ENCODE measurements at places on chromosomes 3 and 15.

DNA sequence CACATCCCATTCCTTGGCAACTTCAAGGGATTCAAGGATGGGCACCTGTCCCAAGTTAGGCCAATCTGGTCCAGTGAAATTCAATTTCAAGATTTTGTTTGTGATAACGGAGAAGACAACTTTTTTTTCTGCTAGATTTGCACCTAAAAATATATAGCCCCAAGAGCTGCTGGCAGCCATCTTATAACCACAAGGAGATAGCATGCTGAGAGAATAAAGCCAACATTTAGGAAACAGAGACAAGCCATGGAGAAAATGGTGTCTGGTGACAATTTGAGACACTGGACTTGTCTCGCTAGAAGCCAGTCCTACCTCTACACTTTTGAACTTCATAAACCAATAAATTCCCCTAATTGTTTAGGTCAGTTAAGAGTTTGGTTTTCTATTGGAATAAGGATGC is 5.4 kb downstream of the PARL start:
- no peak overlapping the region for H3K27ac ChIP-seq
- no peaks in the 10 kb centered on the region for H3K27me3 ChIP-seq
- no peak for DNase-seq
- H3K36me3 ChIP-seq: no peaks in the 10 kb centered on the region

DNA sequence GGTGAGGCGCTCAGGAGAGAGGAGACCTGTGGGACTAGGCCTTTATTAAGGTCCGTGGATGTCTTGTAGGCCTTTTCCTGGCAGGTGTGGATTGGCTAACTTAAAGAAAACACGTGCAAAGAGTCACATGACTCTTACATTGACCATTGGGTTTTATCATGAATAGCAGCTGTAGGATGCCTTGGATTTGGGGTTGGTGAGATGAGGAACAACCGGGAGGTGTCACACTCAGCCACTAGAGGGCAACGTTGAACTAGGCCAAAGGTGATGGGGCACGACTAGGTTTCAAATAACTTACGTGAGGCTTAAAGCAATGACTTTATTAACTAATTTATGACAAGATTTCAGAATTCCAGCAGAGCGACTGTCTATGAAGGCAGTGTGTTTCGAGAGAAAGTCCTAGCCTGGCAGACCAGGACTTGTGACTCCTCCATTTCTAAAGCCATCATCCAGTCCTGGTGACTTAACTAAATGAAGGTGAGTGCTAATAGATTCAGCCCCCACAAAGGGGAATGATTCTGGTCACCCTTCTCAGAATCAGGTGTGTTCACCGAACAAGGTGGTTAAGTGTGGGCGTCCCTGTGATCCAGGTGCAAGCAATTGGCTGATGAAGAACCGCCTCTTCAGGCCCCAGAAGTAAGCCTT is 345.6 kb downstream of the MCTP2 start:
- no peaks in the 10 kb centered on the region for H3K36me3 ChIP-seq
- H3K4me3 ChIP-seq: no peak overlapping the region
- H3K4me1 ChIP-seq: no peaks in the 10 kb centered on the region
- no peak for DNase-seq
- no peak overlapping the region for H3K27ac ChIP-seq

GRCh38 chr3:195270817-195271409 is at the start of gene XXYLT1:
Gene XXYLT1, minus strand, starts transcription at chr3:195271159. Its CDS starts 101 bp downstream, at chr3:195271058.
- no peaks in the 10 kb centered on the region for H3K4me1 ChIP-seq
- no peaks in the 10 kb centered on the region for H3K27me3 ChIP-seq
- DNase-seq: peak; percentile 55
- H3K27ac ChIP-seq: peak within 1 kb of the TSS; percentile 70
- H3K36me3 ChIP-seq: no peaks in the 10 kb centered on the region

GRCh38 chr3:133568294-133569014 is 5.0 kb upstream of the CDV3 start:
- H3K36me3 ChIP-seq: no peaks in the 10 kb centered on the region
- H3K4me1 ChIP-seq: no peaks in the 10 kb centered on the region
- H3K27ac ChIP-seq: peak overlapping the region; percentile 97
- DNase-seq: no peak

GRCh38 chr3:48400824-48401433 is 28.9 kb downstream of the FBXW12 start:
- no peaks in the 10 kb centered on the region for H3K36me3 ChIP-seq
- H3K4me1 ChIP-seq: peaks cover 17% of the 10 kb centered on the region
- no peaks in the 10 kb centered on the region for H3K27me3 ChIP-seq
- no peak overlapping the region for H3K4me3 ChIP-seq

- no peak for DNase-seq
- H3K4me3 ChIP-seq: no peak overlapping the region
- no peaks in the 10 kb centered on the region for H3K4me1 ChIP-seq
- H3K27ac ChIP-seq: no peak overlapping the region
- no peaks in the 10 kb centered on the region for H3K27me3 ChIP-seq
Measured at GRCh38 chr3:59121346-59122144, 71.7 kb upstream of the CFAP20DC start.

GRCh38 chr3:18989237-18989795 is 159.0 kb upstream of the KCNH8 start:
- no peaks in the 10 kb centered on the region for H3K27me3 ChIP-seq
- no peaks in the 10 kb centered on the region for H3K4me1 ChIP-seq
- DNase-seq: no peak
- no peak overlapping the region for H3K4me3 ChIP-seq
- no peaks in the 10 kb centered on the region for H3K36me3 ChIP-seq

DNA sequence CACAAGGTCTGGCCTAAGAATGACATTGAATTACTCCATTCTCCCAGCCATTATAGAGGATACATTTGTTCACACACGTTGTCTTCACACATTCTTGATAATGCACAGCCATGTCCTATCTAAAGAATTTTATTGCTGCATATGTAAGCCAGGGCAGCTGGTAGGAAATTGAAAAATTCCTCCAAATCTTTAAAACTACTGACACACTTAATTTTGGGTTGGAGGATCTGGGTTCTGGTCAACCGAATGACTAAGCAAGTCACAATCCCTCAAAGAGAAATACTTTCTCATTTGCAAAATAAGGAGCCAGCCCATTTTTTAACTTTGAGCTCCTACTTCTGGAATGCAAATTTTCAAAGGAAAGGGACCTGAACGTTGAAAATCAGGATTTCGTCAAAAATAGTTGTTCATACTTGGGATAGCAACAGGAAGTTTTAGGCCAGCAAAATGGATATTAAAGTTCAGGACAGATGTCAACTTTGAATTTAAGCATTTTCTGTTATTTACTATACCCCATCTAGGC is 638.3 kb downstream of the NTRK3 start:
- no peak for DNase-seq
- H3K27me3 ChIP-seq: no peaks in the 10 kb centered on the region
- H3K4me1 ChIP-seq: no peaks in the 10 kb centered on the region
- peak overlapping the region; percentile 44 for H3K27ac ChIP-seq
- H3K36me3 ChIP-seq: no peaks in the 10 kb centered on the region

- no peaks in the 10 kb centered on the region for H3K36me3 ChIP-seq
- DNase-seq: no peak
- no peaks in the 10 kb centered on the region for H3K4me1 ChIP-seq
- H3K4me3 ChIP-seq: peak within 1 kb of the TSS; percentile 27
Measured at GRCh38 chr3:116445311-116445841, at the start of gene LSAMP. Gene LSAMP, minus strand, starts transcription at chr3:116445487.

- no peak for DNase-seq
- no peaks in the 10 kb centered on the region for H3K27me3 ChIP-seq
- no peaks in the 10 kb centered on the region for H3K4me1 ChIP-seq
- H3K27ac ChIP-seq: no peak overlapping the region
- H3K36me3 ChIP-seq: no peaks in the 10 kb centered on the region
Measured at GRCh38 chr3:179964890-179965289, 71.8 kb downstream of the PEX5L start.

DNA sequence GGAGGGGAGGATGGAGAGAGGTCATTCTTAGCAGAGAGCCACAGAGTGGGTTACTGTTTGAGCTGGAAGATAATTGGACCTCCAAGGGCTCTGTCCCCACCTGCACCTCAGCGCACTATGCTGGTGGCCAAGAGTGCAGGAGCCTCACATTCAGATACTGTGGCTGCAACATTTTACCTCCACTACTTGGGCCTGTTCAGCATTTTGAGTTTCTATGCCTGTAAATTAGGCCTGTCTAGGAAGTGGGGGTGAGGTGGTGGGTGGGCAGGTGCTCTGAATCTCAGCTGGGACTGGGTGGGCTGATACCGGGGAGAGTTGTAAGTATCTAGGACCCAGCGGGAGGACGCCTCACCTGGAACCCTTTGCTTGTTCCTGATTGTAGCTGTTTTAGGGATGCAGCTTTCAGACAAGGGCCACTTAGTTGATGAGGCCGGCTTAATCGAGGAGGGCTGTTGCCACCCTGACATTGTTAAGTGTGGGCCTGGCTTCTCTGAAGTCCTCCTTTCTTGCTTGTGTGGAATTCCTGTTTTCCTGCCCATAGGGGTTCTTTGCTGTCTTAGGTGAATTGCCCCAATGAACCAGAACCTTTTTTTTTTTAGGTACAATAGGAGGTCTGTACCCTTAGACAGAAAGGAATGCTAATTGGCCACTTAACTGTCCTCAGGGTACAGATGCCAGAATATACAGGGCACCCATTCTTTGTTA is 83.8 kb downstream of the SMAD3 start:
- H3K27me3 ChIP-seq: no peaks in the 10 kb centered on the region
- peaks cover 31% of the 10 kb centered on the region for H3K4me1 ChIP-seq
- no peak overlapping the region for H3K4me3 ChIP-seq

- H3K36me3 ChIP-seq: no peaks in the 10 kb centered on the region
- no peak overlapping the region for H3K4me3 ChIP-seq
- no peaks in the 10 kb centered on the region for H3K27me3 ChIP-seq
- peak; percentile 20 for DNase-seq
- H3K27ac ChIP-seq: peak overlapping the region; percentile 48
Measured at GRCh38 chr3:151579571-151580270, 118.9 kb upstream of the IGSF10 start.

DNA sequence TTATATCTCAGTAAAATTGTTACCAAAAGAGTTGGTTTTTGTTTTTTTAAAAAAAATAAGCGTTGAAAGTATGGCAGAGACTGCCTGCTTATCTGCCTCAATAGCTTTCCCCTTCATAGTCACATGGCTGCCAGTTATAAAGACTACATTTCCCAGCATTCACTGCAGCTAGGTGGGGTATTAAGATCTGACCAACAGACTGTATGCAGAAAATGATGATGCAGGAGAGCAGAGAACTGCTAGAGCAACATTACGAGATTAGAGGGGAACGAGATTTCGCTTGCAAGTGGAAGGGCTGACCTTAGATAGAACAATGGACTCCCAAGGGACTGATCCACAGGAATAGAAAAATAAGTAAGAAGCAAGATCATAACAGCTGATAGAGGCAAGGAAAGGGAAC is 14.3 kb downstream of the RHOA start:
- H3K36me3 ChIP-seq: no peaks in the 10 kb centered on the region
- H3K4me3 ChIP-seq: no peak overlapping the region
- H3K27ac ChIP-seq: no peak overlapping the region
- H3K4me1 ChIP-seq: no peaks in the 10 kb centered on the region

DNA sequence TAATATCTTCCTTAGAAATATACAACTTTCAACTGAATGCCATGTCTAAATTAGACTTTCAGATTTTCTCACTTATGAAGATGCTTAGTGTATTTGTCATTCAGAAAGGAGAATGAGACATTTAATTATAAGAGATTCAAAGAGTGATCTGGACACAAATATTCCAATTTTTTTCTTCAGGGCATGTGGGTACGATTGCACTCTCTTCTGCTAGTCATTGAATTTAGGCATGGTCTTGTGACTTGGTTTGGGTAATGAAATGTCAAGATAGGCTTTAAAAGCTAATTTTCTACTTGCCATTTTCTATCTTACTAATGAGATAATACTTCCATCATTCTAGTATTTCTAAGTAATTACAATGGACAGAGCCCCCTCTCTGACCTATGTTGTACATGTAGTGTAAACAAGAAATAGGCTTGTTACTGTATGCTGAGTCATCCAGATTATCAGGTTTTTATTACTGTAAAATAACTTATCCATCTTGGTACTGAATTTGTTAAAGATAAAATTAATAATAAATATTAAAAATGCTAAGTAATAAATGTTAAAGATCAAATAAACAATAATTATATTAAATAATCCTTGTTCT is 770.8 kb upstream of the BCHE start:
- H3K4me3 ChIP-seq: no peak overlapping the region
- H3K36me3 ChIP-seq: no peaks in the 10 kb centered on the region
- H3K27ac ChIP-seq: no peak overlapping the region
- no peaks in the 10 kb centered on the region for H3K4me1 ChIP-seq
- no peak for DNase-seq

GRCh38 chr15:80179025-80179759 is 26.4 kb downstream of the FAH start:
- no peaks in the 10 kb centered on the region for H3K36me3 ChIP-seq
- H3K27ac ChIP-seq: no peak overlapping the region
- no peak for DNase-seq
- no peak overlapping the region for H3K4me3 ChIP-seq

DNA sequence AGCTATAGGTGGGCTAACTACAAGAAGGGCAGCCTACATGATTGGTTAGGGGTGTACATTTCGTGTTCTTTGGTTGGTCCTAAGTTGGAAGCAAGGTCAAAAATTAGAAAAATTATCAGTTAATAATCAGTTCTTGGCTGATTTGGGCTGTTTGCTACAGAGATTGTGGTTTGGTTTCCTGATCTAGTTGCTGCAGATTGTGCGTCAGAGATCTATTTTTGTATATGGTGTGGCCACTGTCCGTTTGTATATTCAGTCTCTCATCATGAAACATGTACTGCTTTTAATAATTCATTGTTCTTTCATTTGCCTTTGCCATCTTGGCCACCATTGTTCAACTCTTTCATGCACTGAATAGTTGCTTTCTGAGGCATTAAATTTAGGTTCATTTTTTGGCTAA is 80.9 kb downstream of the LRRC3B start:
- H3K27ac ChIP-seq: no peak overlapping the region
- H3K4me1 ChIP-seq: no peaks in the 10 kb centered on the region
- no peak overlapping the region for H3K4me3 ChIP-seq
- no peak for DNase-seq
- H3K27me3 ChIP-seq: no peaks in the 10 kb centered on the region

DNA sequence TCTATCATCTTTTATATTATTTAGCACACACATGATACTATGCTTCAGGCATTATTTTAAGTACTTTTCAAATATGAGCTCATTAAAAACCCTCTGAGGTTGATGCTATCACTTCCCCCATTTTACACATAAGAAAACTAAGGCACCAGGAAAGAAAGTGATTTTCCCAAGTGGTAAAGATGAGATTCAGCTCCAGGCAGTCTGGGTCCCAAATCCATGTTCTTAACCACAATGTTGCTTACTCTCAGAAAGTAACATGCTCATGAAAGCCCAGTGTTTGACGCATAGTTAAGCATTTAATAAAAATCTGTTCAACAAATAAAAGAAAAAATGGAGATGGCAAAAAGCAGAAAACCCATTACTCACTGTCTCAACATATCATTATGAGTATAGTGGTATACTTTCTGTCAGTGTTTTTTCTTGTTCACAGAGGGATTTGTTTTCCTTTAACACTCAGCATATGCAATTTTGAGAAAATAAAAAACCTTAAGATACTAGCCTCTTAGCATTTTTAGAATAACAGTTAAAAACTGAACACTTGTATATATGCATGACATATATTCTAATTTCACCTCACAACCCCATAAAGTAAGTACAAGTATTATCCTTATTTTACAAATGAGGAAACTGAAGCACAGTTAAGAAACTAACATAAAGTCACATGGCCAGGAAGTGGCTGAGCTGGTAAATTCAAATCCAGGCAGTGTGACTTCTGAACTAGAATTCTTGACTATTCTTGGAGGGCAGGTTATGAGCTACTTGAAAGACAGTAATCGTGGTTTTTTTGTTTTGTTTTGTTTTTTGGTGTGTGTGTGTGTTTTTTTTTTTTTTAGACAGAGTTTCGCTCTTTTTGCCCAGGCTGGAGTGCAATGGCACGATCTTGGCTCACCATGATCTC is 10.4 kb downstream of the PEAK1 start:
- no peaks in the 10 kb centered on the region for H3K4me1 ChIP-seq
- DNase-seq: no peak
- H3K36me3 ChIP-seq: no peaks in the 10 kb centered on the region
- H3K27ac ChIP-seq: no peak overlapping the region
- H3K4me3 ChIP-seq: no peak overlapping the region

Data from breast epithelium (tissue), 4 donors.